Daoy (cell line): ENCODE measurements at places on chromosomes 6 and 20. TPM values are rescaled to one million over a fixed set of nuclear protein-coding genes. Genes with fewer than 3 reads are reported as not detected.

DNA sequence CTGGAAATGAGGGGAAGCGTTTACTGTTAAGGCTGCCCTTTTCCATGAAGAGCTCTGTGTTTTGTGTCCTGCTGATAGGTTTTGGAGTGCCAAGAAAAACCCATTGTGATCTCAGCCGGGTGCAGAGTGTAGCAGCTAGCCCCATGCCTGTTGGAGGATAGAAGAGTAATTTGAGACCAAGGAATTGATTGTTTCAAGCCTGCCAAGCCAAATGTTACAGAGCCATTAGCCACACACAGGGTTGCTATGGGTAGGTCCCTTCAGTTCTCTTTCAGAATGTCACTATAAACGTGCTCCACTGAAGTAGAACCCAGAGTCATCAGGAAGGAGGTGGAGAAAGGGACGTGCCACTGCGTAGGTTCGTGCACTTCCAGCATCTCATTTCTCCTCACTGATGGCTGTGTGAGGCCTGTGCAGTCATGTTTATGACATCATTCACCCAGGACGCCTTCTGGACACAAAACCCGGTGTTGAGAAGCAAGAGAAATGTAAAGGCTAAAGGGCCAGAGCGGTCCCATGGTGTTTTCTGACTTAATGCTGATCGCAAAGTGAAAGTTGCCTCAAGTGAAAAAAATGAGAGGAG lies 6.6 kb downstream of the GMPR start:
- no peak for DNase-seq

DNA sequence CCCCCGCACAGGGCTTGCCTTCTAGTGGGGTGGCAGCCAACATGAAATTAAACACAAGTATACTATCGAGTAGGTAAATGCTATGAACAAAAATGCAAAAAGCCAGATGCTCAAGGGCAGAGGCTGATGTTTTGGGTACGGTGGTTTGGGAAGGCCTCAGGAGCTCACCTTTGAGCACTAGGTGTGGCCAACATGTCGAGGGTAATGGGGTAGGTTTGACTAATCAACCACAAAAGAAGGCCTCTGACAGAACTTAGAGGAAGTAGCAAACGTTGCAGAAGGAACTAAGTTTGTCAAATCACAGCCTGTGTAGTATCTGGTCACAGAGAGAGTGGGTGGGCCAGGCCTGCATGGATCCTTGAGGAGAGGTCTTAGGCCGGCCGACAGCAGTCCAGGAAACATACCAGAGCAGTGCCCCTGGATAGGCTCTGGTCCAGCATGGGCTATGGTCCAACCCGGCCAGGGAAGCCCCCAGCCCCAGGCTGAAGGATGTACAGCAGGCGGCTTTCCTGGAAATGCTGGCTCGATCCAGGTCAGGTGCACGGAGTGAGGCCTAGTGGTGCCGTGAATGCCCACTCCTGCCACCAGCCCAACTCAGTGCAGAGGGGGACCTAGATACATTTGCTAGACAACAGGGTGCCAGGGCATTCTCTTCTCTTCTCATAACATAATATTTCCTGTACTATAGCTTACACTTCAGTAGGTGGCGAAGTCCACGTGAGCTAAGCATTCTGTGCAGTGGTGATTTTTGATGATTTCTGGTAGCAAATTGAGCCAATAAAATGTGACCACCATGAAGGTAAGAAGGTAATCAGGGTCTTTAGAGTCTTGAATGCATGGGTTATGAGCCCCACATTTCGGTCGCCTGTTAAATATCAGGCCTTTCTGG lies 56.3 kb upstream of the CD93 start:
- DNase-seq = no peak

DNA sequence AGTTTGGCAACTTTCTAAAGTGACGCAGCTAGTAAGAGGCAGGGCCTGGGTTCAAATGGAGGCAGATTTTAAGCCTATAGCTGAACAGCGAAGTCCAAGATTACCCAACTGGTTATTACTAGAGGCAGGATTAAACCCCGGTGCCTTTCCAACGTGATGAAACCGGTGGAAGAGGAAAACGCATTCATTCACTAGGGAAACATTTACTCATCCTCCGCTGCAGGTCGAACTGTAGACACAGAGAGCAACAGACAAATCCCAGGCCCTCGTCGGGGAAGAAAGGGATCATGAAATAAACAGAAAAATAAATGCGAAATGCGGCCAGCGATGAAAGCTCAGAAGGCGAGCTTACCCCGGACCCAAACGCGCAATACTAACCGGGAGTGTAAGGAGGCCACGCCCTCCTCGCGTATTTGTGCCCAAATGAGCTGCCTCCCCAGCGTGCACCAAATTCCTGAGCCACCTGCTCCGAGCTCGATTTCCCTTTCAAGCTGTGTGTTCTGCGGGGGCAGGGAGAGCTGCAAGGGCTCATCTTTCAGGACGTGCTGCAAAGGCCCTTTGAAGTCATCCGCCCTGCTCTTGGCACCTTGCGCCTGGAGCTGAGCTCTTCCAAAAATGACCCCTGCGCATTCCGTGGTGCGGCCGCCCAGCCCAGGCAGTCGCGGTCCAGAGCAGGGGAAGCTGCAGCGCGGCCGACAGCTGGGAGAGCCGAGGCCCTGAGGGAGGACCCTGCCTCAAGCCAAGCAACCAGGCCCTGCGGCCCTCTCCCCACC lies 46.9 kb downstream of the PDYN start:
- DNase-seq = no peak

DNA sequence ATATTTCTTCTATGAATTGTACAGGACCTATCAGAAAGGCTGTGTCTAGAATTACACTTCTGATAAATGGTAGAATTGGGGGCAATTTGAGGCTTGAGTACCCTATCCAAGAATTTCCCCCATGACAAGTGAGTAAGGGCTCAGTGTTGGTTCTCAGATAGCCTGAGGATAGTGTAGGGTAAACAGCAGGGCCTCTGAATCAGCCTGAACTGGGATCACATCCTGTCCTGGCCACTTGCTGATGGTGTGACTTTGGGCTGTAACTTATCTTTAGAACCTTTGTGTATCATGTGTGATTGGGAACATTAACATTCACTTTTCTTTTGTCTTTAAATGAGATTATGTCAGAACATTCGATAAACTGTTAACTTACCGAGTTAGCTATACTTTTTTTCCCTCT lies 151.0 kb downstream of the CLIC5 start:
- DNase-seq = peak; percentile 71

DNA sequence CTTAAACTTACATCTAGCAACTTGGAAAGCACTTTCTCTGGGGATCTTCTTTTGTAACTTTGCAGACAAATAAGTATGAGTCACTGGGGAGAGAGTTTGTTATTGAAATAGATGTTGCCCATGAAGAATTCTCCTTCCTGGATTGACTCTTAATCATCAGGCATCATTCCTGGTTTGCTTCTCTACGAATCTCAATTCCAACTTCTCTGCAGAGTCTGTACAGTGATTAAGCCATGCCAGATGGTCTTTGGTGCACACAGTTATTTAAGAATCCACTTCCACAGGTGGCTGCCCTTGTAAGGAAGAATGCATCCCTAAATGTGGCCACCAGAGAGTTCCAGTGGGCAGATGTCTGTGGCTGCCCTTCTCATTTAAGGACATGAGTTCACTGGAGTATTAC lies 25.7 kb downstream of the MYCT1 start:
- no peak for DNase-seq

DNA sequence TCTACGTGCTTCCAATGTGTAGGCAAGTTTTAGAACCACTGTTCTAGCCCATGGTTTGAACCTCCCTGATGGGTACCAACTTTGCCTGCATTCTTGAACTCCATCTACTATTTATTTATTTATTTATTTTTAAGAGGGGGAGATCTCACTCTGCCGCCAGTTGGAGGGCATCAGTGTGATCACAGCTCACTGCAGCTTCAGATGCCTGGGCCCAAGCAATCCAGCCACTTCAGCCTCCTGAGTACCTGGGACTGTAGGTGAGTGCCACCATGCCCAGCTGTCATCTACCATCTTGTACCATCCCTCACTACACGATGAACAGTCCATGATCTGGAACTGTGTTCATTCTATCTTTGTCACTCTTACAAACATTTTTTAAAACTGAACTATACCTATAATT lies 28.2 kb downstream of the HLA-F start:
- DNase-seq = no peak

DNA sequence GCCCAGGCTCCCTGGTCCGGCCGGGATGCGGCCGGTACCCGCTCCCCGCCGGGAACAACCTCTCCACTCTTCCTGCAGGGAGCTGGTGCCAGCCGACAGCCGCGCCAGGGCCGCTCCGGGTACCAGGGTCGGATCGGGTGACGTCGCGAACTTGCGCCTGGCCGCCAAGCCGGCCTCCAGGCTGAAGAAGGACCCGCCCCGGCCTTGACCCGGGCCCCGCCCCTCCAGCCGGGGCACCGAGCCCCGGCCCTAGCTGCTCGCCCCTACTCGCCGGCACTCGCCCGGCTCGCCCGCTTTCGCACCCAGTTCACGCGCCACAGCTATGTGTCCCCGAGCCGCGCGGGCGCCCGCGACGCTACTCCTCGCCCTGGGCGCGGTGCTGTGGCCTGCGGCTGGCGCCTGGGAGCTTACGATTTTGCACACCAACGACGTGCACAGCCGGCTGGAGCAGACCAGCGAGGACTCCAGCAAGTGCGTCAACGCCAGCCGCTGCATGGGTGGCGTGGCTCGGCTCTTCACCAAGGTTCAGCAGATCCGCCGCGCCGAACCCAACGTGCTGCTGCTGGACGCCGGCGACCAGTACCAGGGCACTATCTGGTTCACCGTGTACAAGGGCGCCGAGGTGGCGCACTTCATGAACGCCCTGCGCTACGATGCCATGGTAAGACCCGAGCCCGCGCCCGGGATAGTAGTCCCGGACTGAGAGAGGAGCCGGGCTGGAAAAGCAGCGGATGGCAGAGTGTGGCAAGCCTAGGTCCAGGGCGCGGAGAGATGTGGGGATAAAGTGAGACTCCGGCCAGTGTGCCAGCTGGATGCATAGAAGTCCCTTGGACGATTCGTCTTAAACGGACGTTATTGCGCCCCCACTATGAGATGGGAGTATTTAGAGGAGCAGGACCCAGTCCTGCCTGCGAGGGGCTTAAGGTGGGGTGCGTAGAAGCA lies at the start of gene NT5E:
Gene NT5E (plus strand): TSS at position 266 of the 942 bp plus-strand sequence. CDS start 57 bp downstream, at position 323.
- peak; percentile 87 for DNase-seq

DNA sequence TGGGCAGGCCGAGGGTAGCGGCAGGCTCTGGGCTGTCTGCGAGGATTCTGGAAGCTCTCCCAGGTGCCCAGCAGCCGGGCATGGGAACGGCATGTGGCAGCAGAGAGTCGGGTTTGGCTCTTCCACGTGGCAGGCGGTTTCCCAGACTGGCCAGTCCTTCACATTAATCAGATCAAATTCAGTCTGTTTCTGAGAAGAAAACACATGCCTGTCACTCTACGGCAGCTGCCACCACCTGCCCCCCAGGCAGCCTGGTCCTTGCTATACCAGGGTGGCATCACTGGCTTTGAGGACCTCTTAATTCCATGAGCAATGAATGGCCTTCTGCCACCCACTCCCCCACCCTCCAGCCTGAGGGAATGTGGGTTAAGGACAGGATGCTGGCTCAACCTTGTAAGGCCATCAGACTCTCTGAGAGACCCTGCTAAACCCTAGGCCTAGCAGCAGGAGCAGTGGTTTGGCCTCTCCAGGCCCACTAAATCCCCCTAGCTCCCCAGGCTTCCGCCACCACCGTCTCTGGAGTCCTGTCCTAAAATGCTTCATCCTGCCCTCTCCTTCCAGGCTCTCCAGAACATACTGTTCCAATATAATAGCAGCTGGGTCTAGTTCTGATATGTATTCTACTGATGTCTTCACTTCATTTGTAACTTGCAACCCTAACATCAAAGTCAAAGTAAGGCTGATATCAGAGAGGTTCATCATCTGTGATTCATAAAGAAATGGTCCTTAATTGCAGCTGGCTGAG lies 47.8 kb downstream of the PLCG1 start:
- no peak for DNase-seq

PSMB9 gene
- 76.5 and 99.3 TPM in 2 replicates for total RNA-seq

PSORS1C1 gene
- total RNA-seq = 0.23 and 1.5 TPM in 2 replicates

PTCRA gene
- total RNA-seq = not detected in 2 replicates

SPATA25 gene
- total RNA-seq = not detected in 2 replicates

ZNF318 gene
- total RNA-seq = 6.7 and 7.8 TPM in 2 replicates

GCLC gene
- 40.1 and 55.0 TPM in 2 replicates for total RNA-seq

C6orf15 gene
- total RNA-seq = not detected in 2 replicates

DSP gene
- 62.7 and 67.4 TPM in 2 replicates for total RNA-seq

ENTPD6 gene
- total RNA-seq = 28.9 and 33.2 TPM in 2 replicates
